ENCODE measurements at places on chromosomes 3 and 15.

DNA sequence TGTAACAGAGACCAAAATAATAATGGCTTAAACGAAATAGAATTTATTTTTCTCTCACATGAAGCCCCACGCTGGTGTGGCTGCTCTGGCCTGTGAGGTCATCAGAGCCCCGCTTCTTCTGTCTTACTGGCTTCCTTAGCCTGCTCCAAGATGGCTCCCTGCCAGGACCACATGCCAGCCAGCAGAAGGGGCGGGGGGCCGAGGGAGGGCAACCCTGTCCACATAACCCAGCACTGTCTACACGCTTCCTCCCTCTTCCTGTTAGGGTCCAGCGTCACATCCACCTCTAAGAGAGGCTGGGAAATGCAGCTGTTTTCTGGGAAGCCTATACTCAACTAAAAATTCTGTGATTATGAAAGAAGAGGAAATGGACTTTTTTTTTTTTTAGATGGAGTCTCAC lies 107.9 kb upstream of the DLG1 start:
- DNase-seq, result no peak

GRCh38 chr15:75107908-75108838 lies 84.8 kb downstream of the PPCDC start:
- peak; percentile 37 for DNase-seq

DNA sequence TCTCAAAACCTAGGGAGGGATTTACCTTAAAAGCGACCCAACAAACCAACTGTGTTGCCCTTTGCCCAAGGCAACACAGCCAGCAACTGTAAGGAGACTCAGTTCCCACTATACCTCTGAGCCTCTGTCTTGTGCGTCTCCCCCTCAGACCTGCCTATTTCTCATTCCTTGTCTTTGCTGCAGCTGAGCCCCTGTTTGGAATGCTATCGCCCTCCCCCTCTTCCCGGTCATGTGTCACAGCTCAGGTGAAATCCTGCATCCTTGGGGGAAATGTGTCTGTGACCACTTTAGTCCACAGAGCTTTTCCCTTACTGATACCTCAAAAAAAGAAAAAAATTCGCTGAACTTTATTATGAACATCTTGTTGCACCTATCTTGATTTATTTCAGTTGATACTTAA lies 52.0 kb upstream of the LRIG1 start:
- DNase-seq, result no peak

GRCh38 chr3:140434261-140434905 lies 243.5 kb upstream of the TRIM42 start:
- no peak for DNase-seq

DNA sequence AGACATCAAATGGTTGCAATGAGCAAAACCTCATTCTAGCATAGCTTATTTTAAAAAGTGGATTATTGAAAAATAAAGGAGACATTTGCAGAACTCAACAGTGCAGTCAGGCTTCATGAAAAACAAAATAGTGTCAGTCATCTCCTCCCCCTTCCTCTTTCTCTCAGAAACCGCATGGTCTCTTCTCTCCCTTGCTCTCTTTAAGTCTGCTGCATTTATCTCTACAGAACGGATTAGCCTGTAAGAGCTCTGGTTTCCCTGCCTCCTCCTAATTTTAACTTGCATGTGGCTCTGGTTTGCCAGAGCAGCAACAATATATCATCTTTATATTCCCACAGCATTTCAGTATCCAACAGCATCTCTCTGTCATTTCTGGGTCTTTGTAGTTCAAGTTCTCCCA lies 609.0 kb downstream of the MECOM start:
- DNase-seq, result no peak

DNA sequence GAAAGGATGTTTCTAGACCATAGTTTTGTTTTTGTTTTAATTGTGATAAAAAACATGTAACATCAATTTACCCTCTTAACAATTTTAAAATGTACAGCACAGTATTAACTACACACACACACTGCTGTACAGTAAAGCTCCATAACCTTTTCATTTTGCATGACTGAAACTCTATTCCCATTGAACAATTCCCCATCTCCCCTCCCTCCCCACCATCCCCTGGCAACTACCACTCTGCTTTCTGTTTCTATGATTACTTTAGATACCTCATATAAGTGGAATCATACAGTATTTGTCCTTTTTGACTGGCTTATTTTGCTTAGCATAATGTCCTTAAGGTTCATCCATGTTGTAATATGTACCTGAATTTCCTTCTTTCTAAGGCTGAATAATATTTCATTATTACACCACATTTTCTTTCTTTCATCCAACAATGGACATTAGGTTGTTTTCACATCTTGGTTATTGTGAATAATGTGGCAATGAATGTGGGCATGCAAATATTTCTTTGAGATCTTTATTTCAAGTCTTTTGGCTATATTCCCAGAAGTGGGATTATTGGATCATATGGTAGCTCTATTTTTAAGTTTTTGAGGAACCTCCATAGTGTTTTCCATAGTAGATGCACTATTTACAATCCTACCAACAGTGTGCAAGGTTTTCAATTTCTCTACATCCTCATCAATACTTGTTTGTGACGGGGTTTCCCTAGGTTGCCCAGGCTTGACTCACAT lies 10.7 kb downstream of the CHST14 start:
- DNase-seq, result no peak

GRCh38 chr3:87615506-87615905 lies 339.1 kb upstream of the POU1F1 start:
- DNase-seq, result no peak

DNA sequence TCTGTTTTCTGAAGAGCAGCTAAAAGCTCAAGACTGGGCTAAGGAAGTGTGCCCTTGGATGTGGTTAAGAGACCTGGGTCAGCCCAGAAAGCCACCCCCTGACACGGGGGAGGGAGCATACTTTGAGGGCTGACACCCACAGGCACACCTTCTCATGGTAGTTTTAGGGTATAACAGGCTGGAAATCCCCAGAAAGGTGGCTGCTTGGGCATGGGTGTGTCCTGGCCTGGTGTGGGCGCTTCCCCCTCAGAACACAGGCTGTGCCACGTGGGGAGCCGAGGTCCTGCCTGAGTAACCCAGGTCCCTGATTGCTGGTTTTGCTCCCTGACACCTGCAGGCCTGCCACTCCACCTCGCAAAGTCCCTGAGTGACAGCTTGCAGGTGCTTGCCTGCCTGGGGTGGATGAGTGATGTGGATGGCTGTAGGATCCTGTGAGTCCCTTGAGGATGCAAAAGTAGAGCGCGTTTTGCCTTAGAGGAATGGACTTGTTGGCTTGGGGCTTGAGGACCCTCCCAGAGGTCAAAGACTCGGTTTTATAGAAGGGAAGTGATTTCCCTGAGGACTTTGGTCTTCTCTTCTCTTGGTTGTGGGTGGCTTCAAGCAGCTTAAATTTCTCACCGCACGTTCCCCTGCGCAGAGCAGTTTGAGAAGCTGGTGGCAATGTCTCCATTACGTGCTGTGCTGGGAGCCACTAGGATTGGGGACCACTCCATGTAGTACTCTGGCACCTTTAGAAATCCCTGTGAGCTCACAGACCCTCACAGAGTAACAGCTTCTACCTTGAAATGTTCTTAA lies 94.4 kb downstream of the DNASE1L3 start:
- DNase-seq, result no peak

DNA sequence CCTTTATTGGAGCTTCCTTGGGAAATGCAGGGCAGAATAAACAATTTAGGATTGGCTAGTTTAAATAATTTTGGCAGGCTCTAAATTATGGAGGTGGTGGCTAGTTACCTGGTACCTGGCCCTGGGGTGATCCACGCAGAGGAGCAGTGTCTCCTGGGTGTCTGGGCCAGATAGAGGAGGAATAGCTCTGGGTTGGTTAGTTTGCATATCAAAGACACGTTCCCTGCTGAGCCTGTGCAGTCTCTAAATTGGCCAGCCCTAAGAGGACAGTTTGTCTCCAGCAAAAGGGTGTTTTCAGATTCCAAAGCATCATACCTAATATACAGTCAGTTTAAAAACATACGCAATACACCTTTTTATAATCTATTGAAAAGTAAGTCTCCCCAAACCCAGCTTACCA lies 333.3 kb upstream of the TPM1 start:
- no peak for DNase-seq

DNA sequence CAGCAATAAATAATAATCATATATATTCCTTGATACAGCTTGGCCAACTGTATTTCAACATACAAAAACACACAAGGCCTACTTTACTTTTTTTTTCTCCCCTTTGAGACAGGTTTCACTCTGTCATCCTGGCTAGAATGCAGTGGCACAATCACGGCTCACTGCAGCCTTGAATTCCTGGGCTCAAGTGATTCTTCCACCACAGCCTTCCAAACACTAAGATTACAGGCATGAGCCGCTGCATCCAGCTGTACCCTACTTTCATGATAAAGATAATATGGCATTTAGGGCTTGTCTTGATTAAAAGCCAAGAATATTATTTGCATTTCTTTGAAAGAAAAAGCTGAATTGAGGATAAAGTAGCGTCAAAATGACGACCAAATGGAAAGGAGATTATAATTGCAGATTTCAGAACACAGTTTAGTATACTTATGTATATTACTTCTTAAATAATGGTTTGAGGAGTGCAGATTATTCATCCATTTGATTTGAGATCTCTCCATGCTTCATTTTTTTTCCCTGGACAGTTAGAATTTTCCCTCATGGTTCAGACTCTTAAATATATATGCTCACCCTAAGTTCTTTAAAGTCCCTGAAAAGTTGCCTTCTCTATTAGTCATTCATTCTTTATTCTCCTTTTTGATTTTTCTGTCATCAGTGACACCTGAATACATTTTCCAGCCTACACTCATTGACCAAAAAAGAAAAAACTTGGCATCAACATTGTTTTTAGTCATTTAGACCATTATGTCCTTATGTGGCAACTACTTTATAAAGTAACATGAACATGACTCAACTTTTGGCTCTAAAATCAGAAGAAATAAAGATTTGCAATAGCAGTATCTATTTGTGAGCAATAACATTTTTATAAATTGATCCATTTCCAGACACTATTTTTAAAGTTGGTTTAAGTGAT lies 48.5 kb upstream of the MLF1 start:
- DNase-seq, result no peak

DNA sequence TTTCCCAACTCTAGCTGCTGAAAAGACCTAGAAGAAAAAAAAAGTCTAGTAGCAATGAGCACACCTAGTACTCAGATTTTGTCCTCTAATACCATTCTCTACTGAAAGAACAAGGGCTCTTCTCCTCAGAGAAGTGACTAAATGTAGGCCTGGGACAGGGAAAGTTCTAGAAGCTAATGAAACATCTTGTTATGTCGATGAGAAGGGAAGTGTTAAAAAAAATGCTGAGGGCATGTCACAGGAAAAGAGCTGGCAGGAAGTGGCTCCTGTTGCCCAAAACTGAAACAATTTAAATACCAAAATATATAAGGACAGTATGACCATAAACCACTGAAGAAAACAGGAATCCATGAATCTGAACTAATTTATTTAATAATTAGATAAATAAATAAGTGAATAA lies 581.4 kb upstream of the TBL1XR1 start:
- no peak for DNase-seq

- no peak for DNase-seq
These were observed 190.9 kb downstream of the FAM43A start for GRCh38 chr3:194876403-194877095.

- DNase-seq, result no peak
These were observed 5.5 kb downstream of the AP3S2 start for GRCh38 chr15:89888214-89888804.

DNA sequence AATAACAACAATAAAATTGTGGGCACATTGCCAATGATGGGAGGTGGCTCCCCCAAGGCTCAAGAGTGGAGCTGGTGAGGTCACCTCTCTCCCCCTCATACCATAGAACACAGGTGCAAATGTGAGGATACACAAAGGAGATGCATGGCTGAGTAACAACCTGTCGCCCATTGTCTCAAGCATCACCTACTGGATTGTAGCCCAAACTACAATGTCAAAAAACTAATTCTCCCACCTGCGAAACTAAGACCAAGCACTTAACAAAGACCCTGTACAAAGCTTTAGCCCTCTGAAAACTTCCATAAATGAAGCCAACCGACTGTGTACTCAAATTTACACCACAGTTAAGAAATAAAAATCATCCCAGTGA lies 50.4 kb upstream of the IGSF11 start:
- DNase-seq, result no peak

DNA sequence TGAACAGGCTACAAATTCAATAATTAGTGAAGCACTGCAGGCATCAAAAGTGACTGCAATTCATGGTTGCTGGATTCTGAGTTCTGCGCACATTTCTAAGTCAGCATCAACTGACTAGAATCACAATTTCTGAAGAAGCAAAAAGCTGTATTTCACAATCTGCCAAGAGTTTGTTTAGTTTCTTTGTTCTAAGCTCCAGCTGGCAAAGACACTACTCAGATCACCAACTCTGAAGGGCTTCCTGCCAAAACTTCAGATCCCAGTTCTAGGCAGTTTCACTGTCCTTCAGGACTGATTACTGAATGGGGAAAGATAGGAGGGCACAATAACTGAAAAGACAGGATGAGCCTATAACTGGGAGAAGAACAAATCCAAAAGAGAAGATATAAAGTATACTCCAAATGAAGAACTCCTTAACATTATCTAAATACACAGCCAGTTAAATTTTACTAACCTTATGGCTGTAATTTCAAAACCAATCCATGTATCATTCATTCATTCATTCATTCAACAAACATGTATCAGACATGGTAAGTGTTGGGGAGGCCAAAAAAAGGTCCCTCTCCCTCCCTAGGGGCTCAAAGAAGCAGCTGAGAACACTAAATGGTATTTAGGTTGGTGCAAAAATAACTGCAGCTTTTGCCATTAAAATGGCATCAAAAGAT lies 17.1 kb downstream of the TJP1 start:
- no peak for DNase-seq

GRCh38 chr3:57594144-57594543 lies 3.0 kb downstream of the ARF4 start:
- DNase-seq, result no peak

- DNase-seq, result no peak
These were observed 607.5 kb upstream of the NAALADL2 start for GRCh38 chr3:174251681-174252080.

- DNase-seq, result no peak
These were observed 159.9 kb downstream of the FMN1 start for GRCh38 chr15:33034588-33034987.

DNA sequence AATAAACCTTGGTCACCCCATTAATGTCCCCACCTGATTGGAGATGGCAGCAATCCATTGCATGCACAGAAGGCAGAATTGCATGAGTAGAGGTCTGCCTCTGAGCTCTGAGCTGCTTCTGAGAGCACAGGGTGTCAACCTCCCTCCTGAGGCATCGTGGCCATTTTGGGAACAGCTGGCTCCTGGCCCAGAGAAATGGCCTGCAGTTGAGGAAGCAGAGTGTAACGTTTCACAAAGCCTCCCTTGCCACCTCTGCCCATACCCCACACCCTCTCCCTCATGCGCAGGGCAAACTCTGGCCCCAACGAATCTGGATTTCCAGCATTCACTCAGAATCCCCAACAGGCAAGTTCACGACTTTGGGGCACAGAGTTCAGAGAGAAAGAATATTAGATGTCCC lies 198.9 kb downstream of the ADAMTS9 start:
- DNase-seq, result no peak
